H54 (cell line): ENCODE measurements at places on chromosomes 7 and 10.

DNA sequence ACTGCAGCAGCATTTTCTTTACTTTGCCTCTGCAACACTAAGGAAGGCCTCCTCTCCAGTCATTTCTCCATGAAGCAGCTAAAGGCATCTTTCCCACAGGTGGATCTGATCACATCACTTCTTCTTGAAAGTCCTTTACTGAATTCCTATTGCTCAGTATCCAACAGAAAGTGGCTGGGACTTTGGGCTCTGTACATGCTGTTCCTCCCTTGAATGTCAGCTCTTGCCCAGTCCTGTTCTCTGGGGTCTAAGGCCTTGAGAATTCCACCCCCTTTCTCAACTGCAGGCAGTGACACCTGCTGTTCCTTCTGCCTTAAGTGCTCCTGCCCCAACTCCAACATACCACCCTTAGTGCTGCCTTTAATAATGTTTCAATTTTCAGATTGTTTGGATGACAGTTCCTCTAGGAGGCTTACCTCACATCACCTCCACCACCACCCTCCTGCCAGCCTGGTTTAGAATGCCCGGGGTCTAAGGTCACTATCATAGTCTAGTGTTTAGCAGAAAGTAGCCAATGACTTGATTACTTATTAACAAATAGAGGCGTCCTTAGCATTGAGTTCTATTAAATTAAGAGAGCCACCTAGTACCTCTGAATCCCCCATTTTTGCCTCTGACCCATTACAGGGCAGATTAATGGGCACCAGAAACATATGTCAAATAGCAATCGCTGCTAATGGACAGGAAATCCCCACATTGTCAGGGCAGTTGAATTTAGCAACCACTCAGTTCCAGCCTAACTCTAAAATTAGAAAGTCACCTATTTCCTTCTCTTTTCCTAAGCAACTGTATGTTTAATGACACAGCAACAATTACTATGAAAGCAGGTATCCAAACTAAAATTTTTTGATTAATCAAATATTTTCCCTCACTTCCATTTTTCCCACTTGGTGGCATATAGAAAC is 11.4 kb downstream of the INHBA start:
- no peak for DNase-seq

DNA sequence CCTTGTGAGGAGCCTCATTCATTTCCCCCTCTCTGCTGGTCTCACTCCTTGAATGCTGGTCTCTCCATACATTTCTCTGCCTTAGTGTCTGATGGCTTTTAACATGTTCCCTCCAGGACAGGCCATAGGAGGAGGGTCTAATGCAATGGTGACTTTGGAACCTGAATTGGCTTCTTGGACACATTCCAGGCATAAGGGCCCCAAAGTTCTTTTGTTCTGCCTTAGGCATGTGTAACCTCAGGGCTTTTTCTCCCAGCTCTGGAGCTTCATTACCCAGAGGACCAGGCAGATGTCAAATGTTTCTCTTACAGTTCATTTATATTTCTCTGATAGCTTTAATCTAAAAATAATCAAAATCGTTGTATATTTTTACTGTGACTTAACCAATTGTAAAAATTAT is 162.6 kb downstream of the SDK1 start:
- DNase-seq, result no peak

DNA sequence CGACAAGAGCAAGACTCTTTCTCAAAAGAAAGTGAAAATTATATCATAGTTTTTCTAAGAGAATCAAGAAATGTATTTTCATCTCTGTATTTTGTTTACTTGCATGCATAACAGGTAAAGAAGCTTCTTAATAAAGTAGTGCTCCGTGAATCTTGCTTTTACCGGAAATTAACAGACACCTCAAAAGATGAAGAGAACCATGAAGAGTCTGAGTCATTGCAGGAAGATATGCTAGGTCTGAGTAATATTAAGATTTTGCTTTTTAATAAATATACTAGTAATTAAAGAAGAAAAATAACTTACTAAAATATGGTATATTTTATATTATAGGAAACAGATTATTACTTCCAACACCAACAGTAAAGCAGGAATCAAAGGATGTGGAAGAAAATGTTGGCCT is 39.5 kb upstream of the STOX1 start:
- DNase-seq, result no peak

DNA sequence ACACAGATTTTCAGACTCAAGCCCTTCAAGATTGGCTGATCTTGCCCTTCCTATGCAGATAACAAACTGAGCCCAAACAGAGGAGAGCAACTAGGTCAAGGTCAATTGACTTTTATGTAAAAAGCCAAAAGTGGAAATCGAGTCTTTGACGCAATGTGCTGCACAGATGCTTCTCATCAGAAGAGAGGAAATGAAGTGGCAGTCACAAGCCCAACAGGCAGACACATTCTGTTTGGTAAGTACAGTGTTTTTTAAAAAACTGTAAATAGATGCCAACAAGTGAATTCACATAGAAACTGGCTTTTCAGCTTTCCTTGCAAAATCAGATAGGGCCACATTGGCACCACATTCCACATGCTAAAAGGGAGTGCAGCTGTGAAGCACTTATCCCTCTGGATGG is 606.6 kb downstream of the KCNMA1 start:
- no peak for DNase-seq
